ENCODE measurements at places on chromosomes 5 and 9. TPM values are rescaled to one million over a fixed set of nuclear protein-coding genes. Genes with fewer than 3 reads are reported as not detected.
A peak's percentile ranks its signal among the peaks of the same experiment; 100 is the strongest.

The ASPN gene
- total RNA-seq = 7.9 TPM

DNA sequence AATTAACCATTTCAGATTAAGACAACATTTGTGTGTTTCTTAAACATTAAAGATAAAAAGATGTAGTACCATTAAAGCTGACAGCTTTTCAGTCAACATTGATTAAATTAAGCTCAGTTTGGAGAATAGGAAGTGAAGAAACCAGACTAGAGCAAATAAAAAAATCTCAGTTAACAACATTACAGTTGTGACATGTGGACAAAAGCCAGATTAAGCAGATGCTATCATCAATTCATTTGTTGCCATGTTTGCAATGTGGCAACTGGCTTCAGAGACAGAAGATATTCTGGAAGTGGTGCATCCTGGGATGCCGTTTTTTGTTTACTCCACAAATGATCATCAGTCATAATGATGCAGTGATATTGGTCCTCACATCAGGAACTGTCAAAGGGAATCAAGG is 70.3 kb upstream of the CNTLN start:
- DNase-seq = no peak

- peak; percentile 16 for DNase-seq
Measured at GRCh38 chr5:1402611-1403255, 42.5 kb downstream of the SLC6A3 start.

GRCh38 chr9:114108016-114108833 is 9.1 kb upstream of the KIF12 start:
- peak; percentile 82 for DNase-seq

The LCNL1 gene
- total RNA-seq = 9.6 TPM

DNA sequence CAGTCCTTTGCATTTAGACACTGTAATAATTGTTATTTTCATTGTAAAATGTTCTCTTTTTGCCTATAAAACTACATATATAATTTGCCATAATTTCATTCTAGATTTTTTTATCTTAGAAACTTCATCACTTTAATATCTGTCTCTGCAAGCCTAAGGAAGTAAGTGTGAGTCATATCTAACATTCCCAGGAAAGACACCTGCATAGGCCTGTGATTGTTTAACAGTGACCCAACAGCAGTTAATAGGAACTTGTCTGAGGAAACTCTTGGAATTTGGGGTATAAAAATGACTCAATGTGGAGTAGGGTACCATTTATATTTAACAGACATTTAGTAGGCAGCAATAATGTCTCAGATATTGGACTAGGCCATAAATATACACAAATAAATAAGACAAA is 229.2 kb upstream of the FAM174A start:
- no peak for DNase-seq

The SPINK1 gene
- total RNA-seq = not detected

GRCh38 chr9:131633491-131634031 is 88.2 kb downstream of the PRRT1B start:
- no peak for DNase-seq

The C7 gene
- 582 TPM for total RNA-seq

Data from left cardiac atrium (tissue), 4 donors.